NCI-H1105 treated with DMSO at 0.1 percent for 48 hours (cell line): ENCODE measurements at places on chromosomes 1 and 21.

- peak; percentile 90 for DNase-seq
Measured at GRCh38 chr1:39639305-39640130, at the start of gene HEYL. HEYL (minus strand) TSS chr1:39639643; CDS start chr1:39639625, 18 bp downstream.

GRCh38 chr1:182166750-182167149, 105.2 kb upstream of the ZNF648 start:
- DNase-seq, result no peak

GRCh38 chr1:210250998-210251679, 18.5 kb downstream of the SERTAD4 start:
- DNase-seq, result peak; percentile 95

GRCh38 chr1:15370268-15370667, 39.4 kb upstream of the EFHD2 start:
- DNase-seq, result no peak

GRCh38 chr1:231676487-231676886, 49.9 kb downstream of the DISC1 start:
- no peak for DNase-seq

- DNase-seq, result no peak
Measured at GRCh38 chr1:198175423-198176170, 18.8 kb downstream of the NEK7 start.

GRCh38 chr1:111852261-111852721, 96.6 kb downstream of the DDX20 start:
- peak; percentile 85 for DNase-seq

GRCh38 chr1:11850156-11850555, 2.6 kb upstream of the NPPA start:
- no peak for DNase-seq

GRCh38 chr1:114585231-114585630, 3.8 kb upstream of the BCAS2 start:
- DNase-seq, result no peak

GRCh38 chr1:53108646-53109580, 33.5 kb downstream of the SLC1A7 start:
- DNase-seq, result no peak

- DNase-seq, result no peak
Measured at GRCh38 chr1:157813269-157813668, 6.7 kb downstream of the FCRL1 start.

- no peak for DNase-seq
Measured at GRCh38 chr1:114081437-114082303, 72.0 kb downstream of the SYT6 start.

DNA sequence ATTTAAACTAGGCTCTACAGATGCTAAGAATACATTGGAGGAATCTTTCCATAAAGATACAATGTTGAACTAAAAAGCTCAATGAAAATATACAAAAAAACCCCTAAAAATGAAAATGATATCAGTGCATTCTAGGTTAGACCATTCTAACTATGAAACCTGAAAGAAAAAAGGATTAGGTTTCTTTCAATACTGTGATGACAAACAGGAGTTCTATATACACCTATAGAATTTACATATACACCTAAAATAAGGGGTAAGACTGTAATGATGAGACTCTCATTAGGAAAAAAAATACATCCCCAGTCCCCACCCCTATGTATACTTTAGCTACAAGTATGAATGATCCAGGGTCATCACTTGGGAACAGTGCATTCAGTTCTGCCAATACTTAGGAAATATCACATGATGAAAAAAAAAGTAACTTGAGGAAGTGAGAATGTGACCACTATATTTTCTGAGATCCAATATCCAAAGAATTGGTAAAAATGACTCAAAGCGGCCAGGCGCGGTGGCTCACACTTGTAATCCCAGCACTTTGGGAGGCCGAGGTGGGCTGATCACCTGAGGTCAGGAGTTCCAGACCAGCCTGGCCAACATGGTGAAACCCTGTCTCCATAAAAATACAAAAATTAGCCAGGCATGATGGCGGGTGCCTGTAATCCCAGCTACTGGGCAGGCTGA, 26.3 kb downstream of the SELENOF start:
- no peak for DNase-seq

DNA sequence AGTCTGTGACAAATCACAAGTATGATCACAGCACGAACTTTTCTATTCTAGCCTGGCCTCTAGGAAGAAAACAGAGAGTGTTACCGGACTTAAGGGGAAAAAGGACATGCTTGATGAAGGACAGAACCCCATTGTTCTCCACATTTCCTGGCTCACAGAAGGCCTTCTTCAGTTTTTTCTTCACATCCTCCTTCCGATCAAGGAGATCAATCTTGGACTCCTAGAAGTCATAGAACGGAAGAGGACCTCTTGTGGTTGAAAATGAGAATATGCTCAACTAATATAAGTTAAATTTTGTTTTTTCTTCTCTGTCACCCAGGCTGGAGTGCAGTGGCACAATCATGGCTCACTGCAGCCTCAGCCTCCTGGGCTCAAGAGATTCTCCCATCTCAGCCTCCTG, 30.3 kb downstream of the YARS1 start:
- DNase-seq, result no peak

DNA sequence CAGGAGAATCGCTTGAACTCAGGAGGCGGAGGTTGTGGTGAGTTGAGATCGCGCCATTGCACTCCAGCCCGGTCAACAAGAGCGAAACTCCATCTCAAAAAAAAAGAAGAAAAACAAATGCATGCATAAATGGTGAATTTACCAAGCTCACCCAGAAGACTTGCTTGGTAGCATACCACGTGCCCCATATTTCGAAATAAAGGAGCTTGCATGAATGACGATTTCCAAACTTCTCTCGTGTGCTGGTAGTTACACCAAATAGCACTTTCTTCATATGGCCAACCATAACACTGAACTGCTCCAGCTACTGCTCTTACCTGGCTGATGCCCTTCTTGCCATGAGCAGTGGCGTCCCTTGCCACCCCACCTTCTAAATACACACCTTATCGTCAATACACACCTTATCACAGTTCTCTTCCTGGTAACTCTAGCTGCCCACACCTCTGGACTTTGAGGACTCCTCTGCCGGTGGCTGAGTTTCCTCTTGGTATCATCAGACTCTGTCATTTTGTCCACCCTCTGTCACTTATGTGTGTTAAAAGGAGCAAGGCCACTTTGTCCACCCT, 2.8 kb downstream of the DOP1B start:
- no peak for DNase-seq

- no peak for DNase-seq
Measured at GRCh38 chr1:3027611-3028371, 6.5 kb downstream of the ACTRT2 start.

- DNase-seq, result no peak
Measured at GRCh38 chr21:19290328-19290727, 886.7 kb upstream of the TMPRSS15 start.

DNA sequence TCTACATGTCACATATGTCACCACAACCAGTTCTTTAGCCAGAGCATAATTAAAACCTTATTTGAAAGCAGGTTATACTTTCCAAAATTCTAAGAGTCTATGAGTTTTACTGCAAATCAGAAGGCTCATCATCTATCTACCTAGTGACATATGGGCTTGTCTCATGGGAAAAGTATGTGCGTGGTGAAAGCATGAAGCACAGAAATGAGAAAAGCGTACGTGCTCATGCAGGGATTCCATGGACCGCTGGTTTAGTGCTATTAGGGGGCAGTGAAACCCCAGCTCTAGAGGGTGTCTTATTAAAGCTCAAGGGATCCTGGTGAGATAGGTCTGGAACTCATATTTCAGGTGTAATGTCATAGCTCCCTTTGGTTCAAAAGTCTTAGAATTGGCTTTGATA, 50.2 kb downstream of the FAM163A start:
- no peak for DNase-seq

GRCh38 chr21:44767834-44768831, 33.5 kb downstream of the UBE2G2 start:
- DNase-seq, result no peak

GRCh38 chr1:153032677-153033308, 1.8 kb downstream of the SPRR1B start:
- DNase-seq, result no peak

GRCh38 chr1:187537936-187538335, 709.2 kb downstream of the PLA2G4A start:
- no peak for DNase-seq

- peak; percentile 24 for DNase-seq
Measured at GRCh38 chr1:203440771-203441170, 34.8 kb upstream of the PRELP start.

DNA sequence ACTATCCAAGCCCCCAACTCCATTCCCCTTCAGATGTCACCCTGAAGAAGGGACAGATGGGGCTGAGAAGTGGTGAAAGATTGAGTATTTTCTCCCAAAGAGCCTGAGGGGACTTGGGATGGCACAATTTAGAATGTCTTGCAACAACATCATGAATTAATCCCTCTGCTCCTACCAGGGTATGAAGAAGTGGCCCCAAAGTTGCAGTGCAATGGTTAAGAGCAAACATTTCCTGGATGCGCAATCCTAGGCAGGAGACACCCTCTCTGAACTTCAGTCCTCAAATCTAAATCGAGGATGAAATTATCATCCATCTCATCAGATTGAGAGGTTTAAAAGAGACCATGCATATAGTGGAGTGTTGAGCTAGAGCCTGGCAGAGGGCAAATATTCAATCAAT, 28.6 kb upstream of the CITED4 start:
- DNase-seq, result no peak

DNA sequence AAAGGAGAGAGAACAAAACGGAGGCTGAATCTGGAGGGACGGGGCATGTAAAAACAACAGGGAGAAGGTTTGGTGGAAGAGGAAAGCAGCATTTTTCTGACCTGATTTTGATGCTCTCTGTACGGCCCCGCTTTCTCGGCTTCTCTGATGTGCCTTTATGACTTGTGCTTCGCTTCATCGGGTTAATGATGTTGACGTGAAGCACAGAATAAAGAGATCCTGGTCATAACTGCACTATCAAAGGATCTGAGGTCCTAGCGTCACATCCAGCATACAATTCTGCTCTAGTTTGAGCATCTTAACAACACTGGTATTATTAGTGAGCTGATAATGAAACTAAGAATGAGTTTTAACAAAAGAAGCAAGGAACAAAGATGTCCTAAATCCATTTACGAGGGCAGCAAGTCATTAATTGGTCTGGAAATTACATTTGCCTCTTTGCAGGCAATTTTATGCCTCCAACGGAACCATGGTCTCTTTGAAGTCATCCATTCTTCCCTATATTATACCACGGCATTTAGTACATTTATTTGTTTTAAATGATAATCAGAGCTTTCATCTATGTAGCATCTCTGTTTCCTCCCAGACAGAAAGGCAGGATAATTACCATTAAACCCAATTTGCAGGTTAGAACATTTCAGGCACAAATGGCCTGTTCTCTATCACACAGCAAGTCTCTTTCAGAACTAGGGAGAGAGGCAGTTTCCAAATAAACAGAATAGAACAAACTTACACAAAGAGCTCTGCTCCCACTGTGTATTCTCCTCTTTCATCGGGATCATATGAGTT, 45.3 kb upstream of the B3GALNT2 start:
- no peak for DNase-seq

DNA sequence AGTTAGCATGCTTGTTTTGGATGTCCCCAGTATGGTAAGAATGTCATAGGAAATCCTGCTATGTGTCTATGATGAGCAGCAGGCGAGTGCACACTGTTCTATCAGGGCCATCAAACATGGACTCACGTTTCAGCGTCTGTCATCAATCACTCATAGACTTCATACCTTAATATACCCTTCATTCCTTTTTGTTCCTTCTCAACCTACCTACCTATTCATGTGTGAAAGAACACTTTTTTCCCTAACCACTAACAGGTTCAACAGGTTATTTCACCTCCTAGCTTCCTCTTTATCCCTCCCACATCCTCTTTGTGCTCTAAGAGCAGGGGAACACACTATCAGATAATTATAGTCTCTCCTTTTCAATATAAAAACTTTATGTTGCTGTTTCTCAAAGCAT, 300.6 kb downstream of the TM2D1 start:
- DNase-seq, result peak; percentile 30

GRCh38 chr1:109383087-109383779, 14.5 kb downstream of the SORT1 start:
- no peak for DNase-seq

DNA sequence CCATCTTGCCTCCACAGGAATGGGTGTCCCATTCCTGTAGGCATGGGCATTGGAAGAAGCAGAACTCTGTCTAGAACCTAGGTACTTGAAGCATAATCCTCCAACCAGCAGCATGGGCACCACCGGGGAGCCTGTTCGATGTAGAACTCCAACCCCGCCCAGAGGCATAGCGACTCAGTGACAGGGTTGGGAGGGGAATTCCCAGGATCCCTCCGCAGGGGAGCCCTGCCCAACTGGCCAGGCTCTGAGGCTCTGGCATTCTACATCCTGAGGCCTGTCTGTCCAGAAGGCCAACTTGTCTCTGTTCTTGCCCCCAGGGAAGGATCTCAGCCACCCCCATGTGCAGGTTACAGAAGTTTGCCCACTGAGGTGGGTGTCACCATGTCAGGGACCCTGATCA, 38.2 kb downstream of the CACNA1S start:
- no peak for DNase-seq

GRCh38 chr1:91501523-91501851, 836 bp downstream of the CDC7 start:
- peak; percentile 92 for DNase-seq

DNA sequence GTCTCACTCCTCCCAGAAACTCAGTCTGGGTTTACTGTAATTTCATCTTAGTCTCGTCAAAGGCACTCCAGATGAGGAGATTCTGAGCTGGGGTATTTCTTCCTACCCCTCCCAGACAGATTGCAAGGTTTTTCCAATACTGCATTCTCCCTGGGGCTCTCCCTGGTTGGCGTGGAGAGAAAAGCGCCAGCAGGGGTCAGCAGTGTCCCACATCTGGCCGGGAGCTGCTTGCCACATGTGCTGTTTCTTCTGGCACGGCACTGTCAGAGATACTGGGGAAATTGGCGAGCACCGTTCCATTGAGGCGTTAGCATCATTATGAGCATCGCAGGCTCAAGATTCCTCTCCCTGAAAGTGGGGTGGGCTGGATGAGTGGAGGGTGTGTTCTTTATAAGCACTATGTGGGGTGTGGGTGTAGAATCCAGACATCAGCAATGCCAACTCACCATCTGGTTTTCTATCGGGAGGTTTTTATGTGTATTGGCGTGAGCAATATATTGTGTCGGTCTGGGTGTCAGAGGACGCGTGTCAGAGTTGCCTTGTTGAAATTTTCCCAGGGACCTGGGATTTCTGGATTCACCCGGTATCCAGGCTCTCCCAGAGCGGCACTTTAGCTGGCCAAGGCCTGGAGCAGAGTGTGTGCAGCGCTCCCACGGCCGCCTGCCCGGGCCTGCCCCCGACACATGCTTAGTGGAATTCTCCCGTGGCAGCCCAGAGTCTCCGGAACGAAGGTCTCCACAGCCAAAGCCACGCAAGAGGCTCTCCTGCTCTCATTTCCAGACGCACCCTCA, 8.0 kb upstream of the NAV1 start:
- DNase-seq, result peak; percentile 79

GRCh38 chr1:165228111-165228655, 128.3 kb downstream of the LMX1A start:
- DNase-seq, result no peak
